Type B pancreatic cell (in vitro differentiated cells): ENCODE measurements at places on chromosomes 5 and 9.
A peak's percentile ranks its signal among the peaks of the same experiment; 100 is the strongest.

- no peak overlapping the region for H3K27ac ChIP-seq
- no peaks in the 10 kb centered on the region for H3K36me3 ChIP-seq
- peaks cover 13% of the 10 kb centered on the region for H3K4me1 ChIP-seq
- H3K4me3 ChIP-seq = no peak overlapping the region
Measured at GRCh38 chr5:76294573-76294972, 108.5 kb upstream of the IQGAP2 start.

- H3K27ac ChIP-seq = peak overlapping the region; percentile 72
- peak overlapping the region; percentile 57 for H3K4me3 ChIP-seq
- peaks cover 13% of the 10 kb centered on the region for H3K36me3 ChIP-seq
- no peak for DNase-seq
- H3K27me3 ChIP-seq = no peaks in the 10 kb centered on the region
Measured at GRCh38 chr9:95045751-95046150, 271.8 kb downstream of the FANCC start.

GRCh38 chr9:109903515-109904138 lies 123.6 kb downstream of the PALM2AKAP2 start:
- no peak for DNase-seq
- H3K4me1 ChIP-seq = peaks cover 34% of the 10 kb centered on the region
- no peak overlapping the region for H3K4me3 ChIP-seq
- peaks cover 6% of the 10 kb centered on the region for H3K27me3 ChIP-seq

GRCh38 chr5:14218480-14218879 lies 75.3 kb downstream of the TRIO start:
- peaks cover 67% of the 10 kb centered on the region for H3K4me1 ChIP-seq
- H3K27me3 ChIP-seq = no peaks in the 10 kb centered on the region
- H3K4me3 ChIP-seq = no peak overlapping the region
- H3K36me3 ChIP-seq = no peaks in the 10 kb centered on the region
- DNase-seq = no peak

DNA sequence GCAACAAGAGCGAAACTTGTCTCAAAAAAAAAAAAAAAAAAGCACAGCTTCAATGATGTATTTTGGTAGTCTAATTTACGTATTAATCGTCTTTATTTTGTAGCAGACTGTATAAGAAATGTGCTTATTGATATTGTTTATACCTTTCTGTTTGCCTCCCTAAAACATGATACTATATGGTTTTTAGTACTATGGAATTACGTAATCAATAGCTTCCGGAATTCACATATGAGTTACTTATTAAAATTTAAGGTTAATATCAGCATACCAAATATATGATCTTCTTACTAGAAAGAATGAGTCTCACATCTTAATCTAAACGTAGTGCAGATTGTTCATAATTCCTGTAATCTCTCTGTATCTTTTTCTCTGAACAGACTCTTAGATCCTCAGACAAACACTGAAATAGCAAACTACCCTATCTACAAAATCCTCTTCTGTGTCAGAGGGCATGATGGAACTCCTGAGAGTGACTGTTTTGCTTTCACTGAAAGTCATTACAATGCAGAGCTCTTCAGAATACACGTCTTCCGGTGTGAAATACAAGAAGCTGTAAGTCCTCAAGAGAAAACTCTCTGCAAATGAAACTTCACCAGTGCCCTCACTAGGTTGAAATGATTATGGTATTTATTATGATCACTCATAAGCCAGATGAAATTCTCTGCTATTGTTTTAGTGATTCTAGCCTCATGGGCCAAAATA lies 44.4 kb upstream of the GPR21 start:
- H3K27ac ChIP-seq = no peak overlapping the region
- H3K4me1 ChIP-seq = no peaks in the 10 kb centered on the region
- no peaks in the 10 kb centered on the region for H3K27me3 ChIP-seq
- no peak overlapping the region for H3K4me3 ChIP-seq
- no peak for DNase-seq

GRCh38 chr9:133144904-133145851 lies 18.5 kb downstream of the GBGT1 start:
- no peak for DNase-seq
- H3K4me1 ChIP-seq = peaks cover 25% of the 10 kb centered on the region
- no peaks in the 10 kb centered on the region for H3K27me3 ChIP-seq
- H3K4me3 ChIP-seq = peak overlapping the region; percentile 81
- no peaks in the 10 kb centered on the region for H3K36me3 ChIP-seq

DNA sequence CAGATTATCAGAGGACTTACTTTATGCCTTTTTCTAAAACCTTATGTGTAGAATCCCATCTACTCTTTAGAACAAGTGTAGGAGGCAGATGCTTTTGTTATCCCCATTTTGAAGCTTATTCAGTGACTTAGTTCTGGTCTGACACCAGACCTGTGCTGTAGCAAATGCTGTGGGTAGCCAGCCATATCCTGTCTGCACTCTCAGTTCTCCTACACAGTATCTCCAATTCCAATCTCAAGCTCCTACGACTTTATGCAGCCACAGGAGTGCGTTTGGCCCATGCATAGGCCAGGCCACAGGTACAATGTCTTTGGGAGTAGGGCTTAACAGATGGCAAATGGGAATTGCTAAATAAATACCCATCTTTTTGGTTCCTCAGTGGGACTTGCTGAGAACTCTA lies 292.6 kb downstream of the MCTP1 start:
- H3K4me3 ChIP-seq = no peak overlapping the region
- DNase-seq = no peak
- peaks cover 7% of the 10 kb centered on the region for H3K4me1 ChIP-seq
- no peaks in the 10 kb centered on the region for H3K36me3 ChIP-seq
- H3K27me3 ChIP-seq = no peaks in the 10 kb centered on the region

DNA sequence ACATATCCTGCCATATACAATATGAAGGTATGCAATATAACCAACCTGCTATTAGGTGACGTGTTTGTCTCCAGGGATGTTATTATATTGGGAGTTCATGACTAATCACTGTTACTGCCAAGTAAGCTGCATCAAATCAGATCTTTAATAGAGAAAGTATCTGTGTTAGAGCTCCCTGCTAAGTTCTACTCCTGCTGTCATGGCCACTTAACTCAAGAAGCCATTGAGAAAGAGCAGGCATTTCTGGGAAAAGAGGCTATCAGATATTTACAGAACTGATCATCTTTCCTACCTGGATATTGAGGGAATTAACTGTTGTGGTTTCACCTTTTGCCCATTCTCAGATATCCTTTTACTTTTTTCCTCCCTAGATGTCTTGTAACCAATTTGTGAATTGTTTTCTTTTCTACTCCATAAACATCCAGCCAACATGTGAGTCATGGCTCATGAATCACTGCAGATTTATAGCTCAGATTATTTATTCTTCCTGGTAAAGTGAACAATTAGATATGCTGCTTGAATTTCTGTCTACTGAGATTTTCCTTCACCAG lies 634.8 kb upstream of the FAM174A start:
- H3K4me1 ChIP-seq = no peaks in the 10 kb centered on the region
- no peak overlapping the region for H3K27ac ChIP-seq
- no peaks in the 10 kb centered on the region for H3K36me3 ChIP-seq
- no peak overlapping the region for H3K4me3 ChIP-seq
- H3K27me3 ChIP-seq = no peaks in the 10 kb centered on the region
- DNase-seq = no peak

DNA sequence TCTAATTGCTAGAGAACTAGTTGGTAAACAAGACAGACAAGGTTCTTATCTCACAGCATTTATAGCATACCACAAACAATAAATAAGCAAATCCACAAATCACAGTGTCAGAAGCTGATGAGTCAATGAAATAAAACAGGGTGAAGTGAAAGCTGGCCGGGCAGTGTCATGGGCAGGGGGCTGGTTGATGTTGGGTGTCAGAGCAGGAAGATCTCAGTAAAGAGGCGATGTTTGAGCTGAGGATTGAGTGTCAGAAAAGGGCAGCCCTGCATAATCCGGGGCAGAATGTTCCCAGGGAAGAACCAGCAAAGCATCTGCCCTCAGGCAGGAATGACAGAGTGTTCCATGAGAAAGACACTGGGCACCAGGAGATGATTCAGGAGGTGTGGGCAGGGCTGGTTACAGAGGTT lies 183.4 kb downstream of the GOLPH3 start:
- no peak overlapping the region for H3K4me3 ChIP-seq
- no peak overlapping the region for H3K27ac ChIP-seq
- no peak for DNase-seq
- H3K27me3 ChIP-seq = peaks cover 13% of the 10 kb centered on the region

GRCh38 chr5:172312286-172312685 lies 28.7 kb upstream of the UBTD2 start:
- no peaks in the 10 kb centered on the region for H3K36me3 ChIP-seq
- H3K4me1 ChIP-seq = peaks cover 12% of the 10 kb centered on the region
- H3K27me3 ChIP-seq = no peaks in the 10 kb centered on the region
- no peak overlapping the region for H3K27ac ChIP-seq
- DNase-seq = no peak

- H3K27me3 ChIP-seq = peaks cover 3% of the 10 kb centered on the region
- peaks cover 22% of the 10 kb centered on the region for H3K4me1 ChIP-seq
- no peaks in the 10 kb centered on the region for H3K36me3 ChIP-seq
- H3K4me3 ChIP-seq = peak overlapping the region; percentile 5
- no peak for DNase-seq
Measured at GRCh38 chr5:73796164-73797131, 170.5 kb downstream of the ARHGEF28 start.

DNA sequence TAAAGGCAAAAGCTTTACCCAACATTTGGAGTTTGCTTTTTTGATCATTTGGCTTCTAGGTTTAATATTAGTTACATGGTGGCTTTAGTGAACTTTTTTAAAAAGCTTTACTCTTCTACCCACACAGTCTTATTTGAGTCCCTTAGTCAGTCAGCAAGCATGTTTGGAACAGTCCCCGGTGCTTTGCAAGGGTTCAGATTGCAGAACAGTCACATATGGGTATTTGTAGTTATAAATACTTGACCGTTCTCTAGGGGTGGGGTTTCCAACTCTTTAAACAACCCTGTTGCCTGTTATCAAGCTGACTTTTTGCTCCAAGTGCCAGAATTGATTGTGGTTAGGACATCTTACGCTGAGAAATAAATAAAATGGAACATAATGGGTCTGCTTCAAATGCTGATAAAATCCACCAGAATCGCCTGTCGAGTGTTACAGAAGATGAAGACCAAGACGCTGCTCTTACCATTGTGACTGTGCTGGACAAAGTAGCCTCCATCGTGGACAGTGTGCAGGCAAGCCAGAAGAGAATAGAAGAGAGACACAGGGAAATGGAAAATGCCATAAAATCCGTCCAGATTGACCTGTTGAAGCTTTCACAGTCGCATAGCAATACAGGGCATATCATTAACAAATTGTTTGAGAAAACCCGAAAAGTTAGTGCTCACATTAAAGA lies at the start of gene CAVIN4:
CAVIN4 (plus strand) TSS at position 304 of the 673 bp plus-strand sequence; CDS start at position 369, 65 bp downstream.
- no peaks in the 10 kb centered on the region for H3K27me3 ChIP-seq
- no peak for DNase-seq
- no peaks in the 10 kb centered on the region for H3K4me1 ChIP-seq

DNA sequence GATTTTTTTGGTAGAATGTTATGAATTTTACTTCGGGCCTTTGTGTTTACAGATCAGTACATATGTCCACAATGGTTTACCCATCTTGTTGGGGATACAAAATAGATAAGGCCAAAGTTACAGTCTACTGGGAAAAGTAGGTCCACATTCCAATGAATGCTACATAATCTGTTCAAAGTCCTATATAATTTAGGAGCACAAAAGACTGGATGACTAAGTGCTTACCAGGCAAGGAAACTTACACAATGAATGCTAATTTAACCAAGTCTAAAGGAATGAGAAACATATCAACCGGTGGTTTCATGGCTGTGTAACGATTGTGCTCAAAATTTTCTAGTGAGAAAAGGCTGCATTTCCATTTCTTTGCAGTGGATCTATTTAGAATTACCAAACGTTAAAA lies 97.4 kb upstream of the TRPM3 start:
- no peak for DNase-seq
- no peak overlapping the region for H3K4me3 ChIP-seq
- H3K27me3 ChIP-seq = no peaks in the 10 kb centered on the region
- H3K36me3 ChIP-seq = no peaks in the 10 kb centered on the region
- no peaks in the 10 kb centered on the region for H3K4me1 ChIP-seq
- no peak overlapping the region for H3K27ac ChIP-seq

DNA sequence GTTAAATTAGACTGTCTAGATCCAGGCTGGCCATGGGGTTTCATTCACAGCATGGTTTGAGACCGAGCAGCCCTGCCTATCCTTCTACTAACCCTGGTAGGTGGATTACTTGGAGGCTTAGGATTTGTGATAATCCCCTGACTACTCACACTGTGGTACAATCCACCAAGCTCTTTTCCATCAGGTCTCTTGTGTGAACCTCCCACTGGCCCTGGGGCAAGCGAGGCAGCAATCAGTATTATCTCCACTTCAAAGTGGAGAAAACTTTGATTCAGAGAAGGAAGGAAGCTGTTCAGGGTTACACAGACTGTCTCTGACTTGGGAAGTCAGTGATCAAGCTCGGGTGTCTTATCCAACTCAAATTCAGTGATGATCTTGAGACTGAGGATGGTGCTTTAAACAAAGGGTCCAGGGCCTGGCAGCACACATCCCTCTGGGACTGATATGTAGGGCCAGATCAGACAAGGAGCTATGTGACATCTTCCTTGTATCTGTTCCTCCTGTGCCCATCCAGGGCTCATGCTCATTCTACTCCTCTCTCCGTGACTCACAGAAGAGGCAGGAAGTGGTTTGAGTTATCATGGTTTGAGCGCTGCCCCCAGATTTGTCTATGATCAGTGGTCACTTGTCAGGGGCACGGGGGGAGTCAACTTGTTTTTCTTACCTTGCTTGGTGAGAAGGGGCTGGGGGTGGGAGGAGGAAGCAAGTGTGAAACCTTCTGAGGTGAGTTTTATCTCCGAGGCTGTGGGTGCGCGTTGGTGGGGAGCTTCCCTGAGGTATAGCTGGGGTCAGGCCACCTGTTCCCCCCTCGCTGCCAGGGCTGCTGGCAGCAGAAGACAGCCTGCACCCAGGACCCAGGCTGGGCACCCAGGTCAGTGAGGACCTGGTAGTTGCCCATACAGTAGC lies 48.6 kb downstream of the RGS3 start:
- no peak for DNase-seq
- H3K4me3 ChIP-seq = no peak overlapping the region
- H3K27me3 ChIP-seq = peaks cover 6% of the 10 kb centered on the region
- H3K4me1 ChIP-seq = peaks cover 32% of the 10 kb centered on the region
- H3K36me3 ChIP-seq = no peaks in the 10 kb centered on the region

GRCh38 chr9:124001866-124002525 lies 9.6 kb upstream of the LHX2 start:
- DNase-seq = no peak
- no peaks in the 10 kb centered on the region for H3K36me3 ChIP-seq
- no peak overlapping the region for H3K4me3 ChIP-seq
- H3K27ac ChIP-seq = no peak overlapping the region
- H3K27me3 ChIP-seq = peaks cover 93% of the 10 kb centered on the region

- H3K27ac ChIP-seq = no peak overlapping the region
- H3K4me1 ChIP-seq = peaks cover 39% of the 10 kb centered on the region
- DNase-seq = no peak
- no peaks in the 10 kb centered on the region for H3K36me3 ChIP-seq
- peaks cover 22% of the 10 kb centered on the region for H3K27me3 ChIP-seq
- no peak overlapping the region for H3K4me3 ChIP-seq
Measured at GRCh38 chr9:81371824-81372223, 317.5 kb downstream of the TLE1 start.

- H3K27me3 ChIP-seq = no peaks in the 10 kb centered on the region
- peaks cover 53% of the 10 kb centered on the region for H3K4me1 ChIP-seq
- no peak for DNase-seq
- no peak overlapping the region for H3K4me3 ChIP-seq
Measured at GRCh38 chr5:149450199-149450598, 71.1 kb upstream of the IL17B start.
